HCT116 (cell line): ENCODE measurements at places on chromosomes 13 and 19. TPM values are rescaled to one million over a fixed set of nuclear protein-coding genes. Genes with fewer than 3 reads are reported as not detected.
A peak's percentile ranks its signal among the peaks of the same experiment; 100 is the strongest.

The TGFBR3L gene
- total RNA-seq = 30.9 TPM

The NKG7 gene
- total RNA-seq = not detected

The RGCC gene
- total RNA-seq = 3.2 TPM

The PRTN3 gene
- 2.7 TPM for total RNA-seq

The CD37 gene
- 0.76 TPM for total RNA-seq

The LHB gene
- 3.7 TPM for total RNA-seq

The ZNF486 gene
- total RNA-seq = not detected

The CD22 gene
- 7.0 TPM for total RNA-seq

The CBY2 gene
- not detected for total RNA-seq

DNA sequence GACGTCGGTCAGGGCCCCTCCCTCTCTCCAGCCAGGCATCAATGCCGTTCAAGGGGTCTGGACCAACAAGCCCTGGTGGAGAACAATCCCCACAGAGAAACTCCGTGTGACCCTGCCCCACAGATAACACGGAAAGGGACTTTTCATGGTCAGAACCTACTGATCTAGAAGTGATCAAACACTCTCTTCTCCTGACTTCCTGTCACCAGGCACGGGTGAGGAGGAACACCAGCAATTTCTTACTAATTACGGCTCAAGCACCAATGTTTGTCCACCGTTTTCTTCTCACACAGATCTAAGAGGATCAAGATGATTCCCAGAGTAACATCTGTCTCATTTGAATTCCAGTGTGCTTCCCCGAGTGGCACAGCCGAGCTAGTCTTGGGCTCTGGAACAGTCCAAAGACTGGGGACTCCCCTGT is 11.8 kb downstream of the RASA3 start:
- H3K27ac ChIP-seq = no peak overlapping the region
- H3K36me3 ChIP-seq = no peaks in the 10 kb centered on the region
- peaks cover 4% of the 10 kb centered on the region; the same call in 1 of the 2 replicates for H3K4me1 ChIP-seq
- no peaks in the 10 kb centered on the region for H3K27me3 ChIP-seq

DNA sequence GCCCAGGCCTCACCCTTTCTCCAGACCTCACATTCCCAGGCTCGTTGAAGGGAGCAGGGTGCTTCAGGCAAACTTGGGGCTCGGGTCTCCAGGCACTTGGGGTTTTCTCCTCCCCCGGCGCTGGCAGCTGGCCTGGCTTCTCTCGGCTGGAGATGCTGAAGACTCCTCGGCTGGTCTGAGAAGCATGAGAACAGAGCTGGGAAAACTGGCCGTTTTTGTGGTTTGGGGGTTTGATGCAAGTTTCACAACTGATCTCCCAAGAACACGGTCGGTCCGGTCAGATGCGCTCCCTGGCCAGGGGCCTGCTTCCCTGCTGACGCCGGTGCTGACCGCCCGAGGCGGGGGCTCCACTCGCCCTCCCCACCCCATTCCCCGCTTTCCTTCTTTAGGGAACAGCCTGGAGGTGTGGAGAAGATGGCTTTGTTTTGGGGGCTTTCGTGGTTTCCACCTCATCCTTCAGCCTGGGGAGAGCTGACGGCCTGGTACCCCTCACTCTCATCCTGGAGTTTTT is 35.3 kb downstream of the CEBPA start:
- H3K36me3 ChIP-seq = no peaks in the 10 kb centered on the region
- no peak for DNase-seq
- no peak overlapping the region for H3K27ac ChIP-seq
- H3K4me1 ChIP-seq = no peaks in the 10 kb centered on the region
- H3K27me3 ChIP-seq = no peaks in the 10 kb centered on the region
- no peak overlapping the region for H3K4me3 ChIP-seq

DNA sequence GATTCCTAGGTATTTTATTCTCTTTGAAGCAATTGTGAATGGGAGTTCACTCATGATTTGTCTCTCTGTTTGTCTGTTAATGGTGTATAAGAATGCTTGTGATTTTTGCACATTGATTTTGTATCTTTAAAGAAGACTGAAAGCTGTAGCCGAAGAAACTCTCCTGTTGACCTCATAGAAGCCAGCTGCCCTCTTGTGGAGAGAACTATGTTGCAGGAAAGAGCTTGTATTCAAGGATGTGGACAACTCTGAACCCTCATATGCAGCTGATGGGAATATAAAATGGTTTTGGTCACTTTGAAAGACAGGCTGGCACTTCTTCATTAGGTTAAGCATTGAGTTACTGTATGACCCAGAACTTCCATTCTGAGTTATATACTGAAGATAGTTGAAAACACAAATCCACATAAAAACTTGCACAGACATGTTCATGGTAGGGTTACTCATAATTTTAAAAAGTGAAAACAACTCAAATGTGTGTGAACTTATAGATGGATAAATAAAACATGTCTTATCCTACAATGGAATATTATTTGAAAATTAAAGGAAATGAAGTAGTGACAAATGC is 65.8 kb upstream of the SLITRK6 start:
- H3K27me3 ChIP-seq = no peaks in the 10 kb centered on the region
- no peak overlapping the region for H3K27ac ChIP-seq
- peak; percentile 10 for DNase-seq
- no peak overlapping the region for H3K4me3 ChIP-seq
- H3K36me3 ChIP-seq = no peaks in the 10 kb centered on the region

- H3K36me3 ChIP-seq = no peaks in the 10 kb centered on the region
- H3K27me3 ChIP-seq = peaks cover 51% of the 10 kb centered on the region
- no peak for DNase-seq
- no peak overlapping the region for H3K4me3 ChIP-seq
These were observed 241.6 kb downstream of the DCLK1 start for GRCh38 chr13:35889560-35889959.

- no peak overlapping the region for H3K4me3 ChIP-seq
- no peak for DNase-seq
- H3K36me3 ChIP-seq = no peaks in the 10 kb centered on the region
- no peak overlapping the region for H3K27ac ChIP-seq
- H3K4me1 ChIP-seq = no peaks in the 10 kb centered on the region
- H3K27me3 ChIP-seq = 0 out of 2 replicates have a peak, but pooled peaks cover 9% of the 10 kb centered on the region
These were observed 8.5 kb upstream of the SOX1 start for GRCh38 chr13:112058519-112058873.

- no peak overlapping the region for H3K27ac ChIP-seq
- no peaks in the 10 kb centered on the region for H3K36me3 ChIP-seq
- no peak overlapping the region for H3K4me3 ChIP-seq
- DNase-seq = no peak
These were observed 41.7 kb upstream of the HOMER3 start for GRCh38 chr19:18982669-18983068.

DNA sequence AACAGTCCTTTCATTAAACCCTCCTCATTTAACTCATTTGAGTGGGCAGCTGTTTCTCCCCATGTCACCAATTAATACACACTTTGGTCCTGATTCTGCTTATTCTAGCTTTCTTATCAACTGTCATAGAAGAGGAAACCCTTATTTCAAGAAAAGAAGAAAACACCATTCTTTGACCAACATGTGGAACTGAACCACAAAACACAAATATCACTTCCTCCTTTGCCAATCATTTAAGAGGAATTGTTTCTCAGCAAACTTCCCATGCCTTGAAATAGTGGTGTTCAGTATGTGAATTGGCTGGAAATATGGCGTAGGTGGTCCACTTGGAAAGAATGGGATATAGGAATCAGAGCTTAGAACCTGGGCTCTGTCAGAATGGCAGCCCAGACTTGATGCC is 20.4 kb downstream of the MBD3L2B start:
- no peak for DNase-seq
- no peaks in the 10 kb centered on the region for H3K27me3 ChIP-seq
- H3K36me3 ChIP-seq = no peaks in the 10 kb centered on the region

GRCh38 chr13:48042894-48043293 is 5.4 kb downstream of the NUDT15 start:
- H3K4me1 ChIP-seq = peaks cover 19% of the 10 kb centered on the region
- DNase-seq = no peak
- H3K27ac ChIP-seq = no peak overlapping the region
- no peak overlapping the region for H3K4me3 ChIP-seq
- no peaks in the 10 kb centered on the region for H3K27me3 ChIP-seq

DNA sequence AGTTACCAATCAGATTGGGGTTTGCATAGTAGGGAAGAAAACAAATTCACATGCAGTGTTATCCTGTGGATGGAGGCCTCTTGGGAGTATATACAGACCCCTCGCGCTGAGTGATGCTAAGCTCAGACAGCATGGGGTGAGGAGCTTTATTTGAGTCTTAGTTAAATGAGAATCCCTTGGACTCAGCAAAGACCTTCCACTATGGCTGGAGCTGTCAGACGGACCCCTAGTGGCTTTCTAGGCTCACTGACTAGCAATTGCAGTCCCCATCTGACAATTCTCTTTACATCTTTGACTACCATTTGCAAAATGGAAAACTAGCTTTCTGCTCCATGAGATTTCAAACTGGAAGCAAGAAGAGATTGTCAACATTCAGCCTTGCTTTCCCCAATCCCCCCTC is 90.4 kb downstream of the STOML3 start:
- no peaks in the 10 kb centered on the region for H3K36me3 ChIP-seq
- no peaks in the 10 kb centered on the region for H3K4me1 ChIP-seq
- H3K27me3 ChIP-seq = no peaks in the 10 kb centered on the region
- no peak for DNase-seq

DNA sequence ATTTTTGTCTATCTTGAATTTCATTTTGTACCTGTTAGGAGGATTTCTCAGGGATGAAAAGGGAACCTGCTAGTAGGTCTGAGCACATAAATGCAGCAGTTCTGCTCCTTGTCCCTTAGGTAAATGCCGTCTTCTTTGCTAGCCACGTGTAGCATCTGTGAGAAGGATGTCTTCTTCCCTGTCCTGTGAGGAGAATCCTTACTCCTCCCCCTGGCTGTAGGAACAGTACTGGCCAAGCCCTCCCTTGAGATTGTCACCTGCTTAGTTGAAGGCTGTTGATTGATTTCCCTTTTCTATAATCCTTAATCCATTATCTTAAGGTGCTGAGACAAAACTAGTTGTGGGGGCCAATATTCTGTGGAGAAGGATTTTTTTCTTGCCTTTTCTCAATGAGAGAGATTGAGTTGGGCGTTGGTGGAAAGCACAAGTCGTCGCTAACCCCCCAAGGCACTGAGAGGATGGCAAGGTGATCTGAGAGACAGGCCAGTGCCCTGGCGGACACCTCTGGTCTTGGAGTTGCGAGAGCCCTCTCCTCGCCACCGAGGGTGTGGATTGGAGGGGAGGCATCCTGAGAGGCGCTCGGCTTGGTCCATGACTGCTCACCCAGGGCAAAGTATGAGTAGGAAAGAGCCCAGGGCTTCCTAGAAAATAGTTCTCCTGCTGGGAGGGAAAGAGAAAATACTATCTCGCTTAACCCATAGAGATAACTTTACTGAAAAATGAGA is 216.7 kb downstream of the ATP8A2 start:
- DNase-seq = no peak
- H3K27me3 ChIP-seq = peaks cover 61% of the 10 kb centered on the region
- no peaks in the 10 kb centered on the region for H3K36me3 ChIP-seq
- no peak overlapping the region for H3K27ac ChIP-seq
- H3K4me3 ChIP-seq = no peak overlapping the region

- no peaks in the 10 kb centered on the region for H3K36me3 ChIP-seq
- 0 out of 2 replicates have a peak, but pooled peaks cover 17% of the 10 kb centered on the region for H3K27me3 ChIP-seq
- no peak for DNase-seq
- no peak overlapping the region for H3K27ac ChIP-seq
- H3K4me1 ChIP-seq = no peaks in the 10 kb centered on the region
- H3K4me3 ChIP-seq = no peak overlapping the region
These were observed 32.9 kb downstream of the SERTM1 start for GRCh38 chr13:36706755-36707154.

DNA sequence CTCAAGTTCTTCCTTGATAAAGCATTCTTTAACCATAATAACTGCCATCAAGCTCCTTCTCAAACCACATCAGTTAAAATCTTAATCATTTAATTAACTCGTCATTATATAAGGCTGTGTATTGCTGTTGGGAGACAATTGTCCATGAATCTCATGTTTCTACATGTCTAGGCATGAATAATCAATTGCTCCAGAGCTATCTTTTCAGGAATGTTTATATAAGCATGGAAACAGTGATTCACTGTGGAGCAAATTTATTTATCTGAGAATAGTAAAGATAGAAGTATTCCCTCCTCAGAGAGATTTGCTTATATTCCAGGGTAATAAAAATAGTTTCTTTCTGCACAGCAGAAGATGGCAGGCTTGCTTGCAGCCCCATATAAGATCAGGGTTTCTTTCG is 71.1 kb downstream of the CBY2 start:
- H3K4me1 ChIP-seq = no peaks in the 10 kb centered on the region
- no peak for DNase-seq
- no peak overlapping the region for H3K4me3 ChIP-seq
- H3K27me3 ChIP-seq = peaks cover 5% of the 10 kb centered on the region; the same call in 1 of the 2 replicates

GRCh38 chr13:43650882-43651281 is 135.9 kb downstream of the ENOX1 start:
- H3K4me1 ChIP-seq = no peaks in the 10 kb centered on the region
- no peak for DNase-seq
- H3K4me3 ChIP-seq = no peak overlapping the region
- no peak overlapping the region for H3K27ac ChIP-seq
- H3K36me3 ChIP-seq = no peaks in the 10 kb centered on the region

DNA sequence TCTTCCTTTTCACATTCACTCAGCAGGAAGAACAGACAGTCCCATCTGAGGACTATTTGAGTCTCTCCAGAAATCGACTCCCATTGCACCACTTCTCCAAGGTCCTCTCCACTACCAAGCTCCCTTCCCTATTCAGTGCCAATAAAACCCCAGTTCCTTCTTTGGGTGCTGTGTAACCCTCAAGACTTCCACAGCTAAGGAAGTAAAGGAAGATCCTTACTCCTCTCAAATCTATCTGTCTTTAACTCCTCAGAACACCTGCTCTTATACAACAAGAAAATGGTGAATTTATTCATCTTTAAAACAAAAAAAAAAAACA is 29.2 kb upstream of the TM9SF2 start:
- no peak overlapping the region for H3K4me3 ChIP-seq
- no peak overlapping the region for H3K27ac ChIP-seq
- H3K4me1 ChIP-seq = no peaks in the 10 kb centered on the region
- H3K27me3 ChIP-seq = peaks cover 4% of the 10 kb centered on the region

GRCh38 chr19:2475018-2475701 is 767 bp upstream of the GADD45B start:
- no peak for DNase-seq
- H3K36me3 ChIP-seq = peaks cover 20% of the 10 kb centered on the region; the same call in 1 of the 2 replicates

DNA sequence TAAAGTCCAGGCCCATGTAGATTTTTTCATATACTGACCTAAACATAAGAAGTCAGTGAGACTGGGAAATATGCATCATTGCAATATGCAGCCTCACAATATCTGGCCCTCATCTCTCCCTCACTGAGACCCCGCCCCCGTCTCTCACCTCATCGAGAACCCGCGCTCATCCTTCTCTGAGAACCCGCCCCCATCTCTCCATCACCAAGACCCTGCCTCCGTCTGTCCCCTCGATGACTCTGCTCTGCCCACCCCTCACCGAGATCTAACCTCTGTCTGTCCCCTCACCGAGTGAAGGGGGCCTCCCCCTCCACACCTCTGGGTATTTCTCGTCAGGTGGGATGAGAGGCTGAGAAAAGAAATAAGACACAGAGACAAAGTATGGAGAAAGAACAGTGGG is 20.5 kb upstream of the ZNF846 start:
- H3K4me1 ChIP-seq = peaks cover 7% of the 10 kb centered on the region
- no peaks in the 10 kb centered on the region for H3K36me3 ChIP-seq
- no peak overlapping the region for H3K4me3 ChIP-seq
- H3K27ac ChIP-seq = no peak overlapping the region

- H3K27ac ChIP-seq = no peak overlapping the region
- peaks cover 5% of the 10 kb centered on the region; the same call in 1 of the 2 replicates for H3K4me1 ChIP-seq
- no peaks in the 10 kb centered on the region for H3K36me3 ChIP-seq
These were observed 353.1 kb downstream of the ENOX1 start for GRCh38 chr13:43433691-43434141.
